ENCODE measurements at places on chromosomes 11 and 22. TPM values are rescaled to one million over a fixed set of nuclear protein-coding genes. Genes with fewer than 3 reads are reported as not detected.

DNA sequence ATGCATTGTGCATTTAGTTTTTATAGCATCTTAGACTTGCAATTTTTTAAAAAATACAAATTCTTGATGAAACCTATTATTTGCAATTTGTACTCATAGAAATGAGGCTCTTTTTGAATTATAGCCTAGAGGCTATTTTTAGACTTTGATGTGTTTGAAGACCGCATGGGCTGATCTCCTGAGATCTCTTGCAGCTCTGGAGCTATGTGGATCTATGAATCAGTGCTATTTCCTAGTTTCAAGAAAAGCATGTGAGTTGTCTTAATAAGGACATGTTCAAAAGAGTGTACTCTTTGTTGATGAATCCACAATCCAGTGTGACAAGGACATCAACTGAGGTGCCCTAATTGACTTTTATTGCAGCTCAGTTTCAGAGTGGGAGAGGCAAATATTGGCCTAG is 620.5 kb downstream of the ETS1 start:
- no peak for DNase-seq

DNA sequence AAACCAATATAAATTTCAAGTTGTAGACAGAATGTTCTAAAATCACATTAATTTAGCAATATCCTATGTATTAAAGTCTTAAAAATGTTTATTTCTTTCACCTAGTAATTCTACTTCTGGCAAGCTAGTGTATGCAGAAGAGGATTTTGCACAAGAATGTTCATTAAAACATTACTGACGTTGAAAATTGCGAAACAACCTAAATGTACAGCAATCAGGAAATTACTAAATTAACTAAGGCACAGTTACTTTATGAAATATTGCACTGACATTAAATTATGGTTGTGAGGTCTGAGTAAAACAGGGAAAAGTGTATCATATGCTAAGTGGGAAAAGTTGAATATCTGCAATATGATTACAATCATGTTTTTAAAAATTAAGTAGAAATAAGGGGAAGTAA is 4.1 kb downstream of the SLC36A4 start:
- DNase-seq: no peak

Gene MGAT3
- polyA plus RNA-seq: 31.3 TPM

- DNase-seq: no peak
These were observed 30.1 kb downstream of the SMCO4 start for GRCh38 chr11:93512949-93513667.

GRCh38 chr11:110979696-110980095 is 265.8 kb upstream of the POU2AF2 start:
- DNase-seq: no peak

Gene CDC45
- 19.6 TPM for polyA plus RNA-seq

GRCh38 chr11:79582434-79582833 is 141.6 kb upstream of the TENM4 start:
- no peak for DNase-seq

Gene PRAME
- 1.6 TPM for polyA plus RNA-seq

- no peak for DNase-seq
These were observed 113.3 kb downstream of the MORC2 start for GRCh38 chr22:30855266-30855665.

GRCh38 chr22:42190274-42190673 is 59.7 kb upstream of the CYP2D6 start:
- no peak for DNase-seq
